Stimulated activated CD8-positive, alpha-beta memory T cell treated with anti-CD3 and anti-CD28 coated beads, Interleukin-4, amount 100 ng/mL, for 48 hours (primary cell): ENCODE measurements at places on chromosomes 5 and 9.

GRCh38 chr9:115291841-115292240, 173.9 kb upstream of the TNC start:
- no peak for DNase-seq

DNA sequence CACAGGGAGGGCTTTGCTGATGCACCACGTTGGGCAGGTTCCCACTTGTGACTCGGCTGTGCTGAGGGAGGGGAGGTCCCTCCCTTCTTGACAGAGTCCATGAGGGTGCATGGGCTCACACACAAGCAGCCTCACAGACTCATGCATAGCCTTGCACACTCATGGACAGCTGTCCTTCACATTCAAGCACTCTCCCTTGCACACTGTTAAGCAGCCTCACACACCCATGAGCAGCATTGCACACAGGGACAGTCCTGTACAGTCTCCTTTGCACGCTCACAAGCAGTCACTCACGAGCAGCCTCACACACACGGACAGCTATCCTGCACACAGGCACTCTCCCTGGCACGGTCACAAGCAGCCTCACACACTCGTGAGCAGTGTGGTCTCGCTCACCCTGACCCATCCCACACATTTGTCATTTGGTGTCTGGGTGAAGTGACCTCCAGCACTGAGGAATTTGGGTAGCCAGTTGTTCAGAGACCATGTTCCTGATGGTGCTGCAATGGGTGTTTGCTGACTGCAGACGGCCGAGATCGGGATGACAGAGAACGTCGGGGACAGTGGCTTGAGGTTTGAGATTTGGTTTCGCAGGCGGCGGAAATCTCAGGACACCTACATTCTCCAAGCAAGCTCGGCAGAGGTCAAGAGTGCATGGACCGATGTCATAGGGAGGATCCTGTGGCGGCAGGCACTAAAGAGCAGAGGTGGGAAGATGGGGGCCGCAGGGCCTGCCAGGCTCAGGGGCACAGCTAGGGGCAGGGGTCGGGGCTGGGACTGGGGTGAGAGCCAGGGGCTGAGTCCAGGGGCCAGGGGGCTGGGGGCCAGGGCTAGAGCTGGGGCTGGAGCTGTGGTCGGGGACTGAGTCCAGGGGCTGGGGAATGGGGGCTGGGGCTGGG, 17.7 kb upstream of the LRRC14B start:
- DNase-seq: no peak

DNA sequence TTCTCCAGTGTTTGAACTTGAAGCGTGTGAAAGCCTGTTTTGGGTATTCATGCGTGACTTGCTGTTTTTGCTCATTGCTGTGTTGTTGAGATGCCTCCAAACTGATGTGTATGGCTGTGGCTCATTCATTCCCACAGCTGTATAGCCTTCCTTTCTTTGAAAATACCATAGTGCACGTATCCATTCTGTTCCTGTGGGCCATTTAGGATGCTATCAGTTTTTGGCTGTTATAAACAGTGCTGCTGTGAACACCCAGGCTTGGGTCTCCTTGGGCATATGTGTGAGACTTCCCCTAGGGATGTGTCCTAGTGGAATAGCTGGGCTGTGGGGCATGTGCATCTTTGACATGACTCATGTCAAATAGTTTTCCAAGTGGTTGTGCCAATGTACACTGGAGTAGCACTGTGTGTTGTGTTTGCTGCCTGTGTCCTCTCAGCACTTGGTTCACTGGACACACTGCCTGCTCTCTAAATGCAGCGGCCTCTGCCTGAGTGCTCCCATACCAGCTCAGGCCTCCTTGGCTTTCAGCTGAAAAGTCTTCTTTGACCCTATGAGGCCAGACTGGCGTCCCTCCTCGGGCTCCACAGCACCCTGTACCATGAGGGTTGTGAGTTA, 102.6 kb upstream of the TBC1D2 start:
- no peak for DNase-seq

DNA sequence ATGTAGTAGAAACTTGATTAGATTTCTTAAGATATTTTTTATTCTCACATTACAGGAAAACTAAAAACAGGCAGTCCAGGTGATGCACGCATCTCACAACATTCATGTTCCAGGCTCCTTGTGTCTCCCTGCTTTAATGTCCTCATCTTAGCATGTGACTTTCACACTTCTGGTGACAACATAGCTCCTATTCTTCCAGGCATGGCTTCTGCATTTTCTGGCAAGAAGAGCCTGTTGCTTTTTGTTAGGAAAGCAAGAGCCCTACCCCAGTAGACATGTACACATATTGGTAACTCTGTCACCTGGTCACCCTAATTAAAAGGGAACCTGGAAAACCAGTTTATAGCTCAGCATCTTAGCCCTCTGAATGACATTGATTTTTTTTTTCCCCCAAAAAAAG, 92.5 kb downstream of the PPIC start:
- DNase-seq: no peak

DNA sequence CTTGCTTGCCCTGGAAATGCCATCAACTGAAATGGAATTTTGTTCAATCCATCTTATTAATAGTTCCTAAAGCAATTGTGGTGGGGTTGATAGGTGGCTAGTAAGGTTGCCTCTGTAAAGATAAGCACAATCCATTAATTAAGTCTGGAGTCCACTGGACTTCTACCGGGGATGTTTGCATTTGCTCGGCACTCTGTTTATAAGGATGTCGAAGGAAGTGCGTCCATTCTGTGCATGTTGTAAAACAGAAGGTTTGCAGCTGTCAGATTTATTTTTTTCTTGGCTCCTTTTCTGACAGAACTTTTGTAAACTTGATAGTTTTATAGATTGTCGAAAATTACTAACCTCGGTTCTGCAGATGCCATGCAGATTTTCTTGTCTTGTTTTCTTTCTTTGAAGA, 12.8 kb upstream of the TNFAIP8 start:
- DNase-seq: no peak

GRCh38 chr9:75889977-75890471, 449 bp upstream of the PCSK5 start:
- peak; percentile 31 for DNase-seq

DNA sequence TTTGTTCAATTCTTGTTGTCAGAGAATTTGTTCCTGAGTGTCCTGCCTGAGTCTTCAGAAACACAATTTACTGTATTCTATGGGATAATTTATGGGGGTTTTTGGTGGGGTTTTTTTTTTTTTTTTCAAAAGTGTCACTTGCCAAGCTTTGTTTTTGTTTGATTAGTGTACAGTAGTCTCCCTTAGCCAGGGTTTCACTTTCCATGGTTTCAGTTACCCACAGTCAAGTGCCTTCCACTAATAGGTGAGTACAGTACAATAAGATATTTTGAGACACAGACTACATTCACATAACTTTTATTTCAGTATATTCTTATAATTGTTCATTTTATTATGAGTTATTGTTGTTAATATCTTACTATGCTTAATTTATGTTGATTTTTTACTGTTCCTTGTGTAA, 25.0 kb upstream of the AUH start:
- no peak for DNase-seq

DNA sequence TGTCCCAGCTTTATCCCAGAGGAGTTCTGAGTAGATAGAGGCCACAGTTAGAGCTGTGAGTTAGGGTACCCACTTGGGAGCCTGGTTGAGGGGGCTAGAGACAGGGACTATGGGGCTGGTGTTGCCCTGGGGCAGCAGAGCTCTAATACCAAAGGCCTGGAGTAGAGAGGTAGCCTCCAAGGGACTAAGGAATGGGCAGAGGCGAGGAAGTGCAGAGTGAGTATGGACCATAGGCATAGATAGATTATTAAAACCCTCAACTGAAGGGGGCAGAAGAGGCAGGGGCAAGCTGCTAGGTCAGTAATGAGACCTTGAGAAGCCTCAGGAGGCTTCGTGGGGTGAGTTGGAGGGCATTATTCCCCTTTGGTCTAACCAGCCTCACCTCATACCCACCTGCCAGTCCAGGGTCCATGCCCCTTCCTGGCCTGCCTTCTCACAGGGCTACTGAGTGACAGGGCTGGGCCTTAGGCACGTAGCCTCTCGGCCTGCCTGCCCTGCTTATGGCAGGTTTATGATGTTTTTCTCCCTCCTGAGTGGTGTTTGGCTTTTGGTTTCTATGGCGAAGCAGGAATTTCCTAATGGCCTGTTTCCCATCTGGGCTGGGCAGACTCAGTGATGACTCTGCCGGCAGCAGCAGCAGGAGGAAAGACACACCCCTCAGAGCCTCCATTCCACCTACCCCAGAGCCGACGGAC, 8.0 kb downstream of the PDLIM4 start:
- DNase-seq: no peak
